Cerebellar nuclear complex (tissue), 1 donor: ENCODE measurements at places on chromosomes 4 and X.

- no peak for DNase-seq
Measured at GRCh38 chrX:38293741-38294140, 33.6 kb downstream of the RPGR start.

DNA sequence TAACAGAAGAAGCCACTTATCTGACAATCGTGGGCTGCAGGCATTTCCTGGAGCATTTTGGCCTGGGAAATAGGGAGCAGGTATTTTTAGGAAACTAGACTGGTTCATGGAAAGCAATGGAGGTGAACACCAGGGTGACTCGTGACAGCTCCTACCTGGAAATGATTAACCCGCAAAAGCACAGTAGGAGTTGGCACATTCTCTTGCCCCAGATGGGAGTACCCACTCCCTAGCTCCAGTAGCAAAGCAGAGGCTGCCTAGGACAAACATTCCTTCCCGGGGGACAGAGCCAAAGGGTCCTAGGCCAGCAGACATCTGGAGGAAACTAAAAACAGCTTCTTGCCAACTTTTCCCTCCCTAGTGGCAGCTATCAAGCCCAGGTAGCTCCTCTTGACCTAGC lies 29.0 kb downstream of the RTL5 start:
- no peak for DNase-seq

DNA sequence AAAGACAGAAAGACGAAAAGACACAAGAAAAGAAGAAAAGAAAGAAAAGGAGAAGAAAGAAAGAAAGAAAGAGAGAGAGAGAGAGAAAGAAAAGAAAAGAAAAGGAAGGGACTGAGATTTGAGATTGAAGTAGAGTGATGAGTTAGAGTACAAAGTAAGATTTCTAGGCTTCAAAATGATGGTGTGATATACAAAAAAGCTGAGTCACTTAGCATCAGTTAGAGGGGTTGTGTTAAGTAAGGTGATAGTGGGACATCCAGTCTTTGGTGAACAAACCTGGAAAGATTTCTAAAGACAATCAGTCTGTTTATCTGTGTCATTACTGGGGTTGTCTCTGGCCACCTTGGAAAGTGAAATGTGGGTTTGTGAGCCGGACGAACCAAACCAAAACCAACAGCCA lies 13.5 kb downstream of the SLC10A6 start:
- DNase-seq = no peak

DNA sequence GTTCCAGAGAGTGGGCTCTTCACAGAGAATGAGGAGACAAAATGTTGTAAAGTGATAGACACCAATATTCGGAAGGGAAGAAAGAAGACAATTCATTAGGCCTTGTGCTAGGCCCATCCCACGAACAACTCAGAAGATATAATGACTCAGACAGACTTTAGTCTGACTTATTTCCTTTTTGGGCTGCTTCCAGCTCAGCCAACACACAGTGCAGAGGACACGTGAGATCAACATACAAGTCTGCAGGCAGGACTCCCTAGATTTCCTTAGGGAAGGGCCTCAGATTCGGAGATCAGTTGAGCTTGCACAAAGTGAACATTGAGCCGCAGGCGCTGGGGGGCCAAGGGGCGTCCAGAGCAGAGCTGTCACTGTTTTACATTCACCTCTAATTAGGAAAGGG lies 290.7 kb upstream of the TENM3 start:
- no peak for DNase-seq

DNA sequence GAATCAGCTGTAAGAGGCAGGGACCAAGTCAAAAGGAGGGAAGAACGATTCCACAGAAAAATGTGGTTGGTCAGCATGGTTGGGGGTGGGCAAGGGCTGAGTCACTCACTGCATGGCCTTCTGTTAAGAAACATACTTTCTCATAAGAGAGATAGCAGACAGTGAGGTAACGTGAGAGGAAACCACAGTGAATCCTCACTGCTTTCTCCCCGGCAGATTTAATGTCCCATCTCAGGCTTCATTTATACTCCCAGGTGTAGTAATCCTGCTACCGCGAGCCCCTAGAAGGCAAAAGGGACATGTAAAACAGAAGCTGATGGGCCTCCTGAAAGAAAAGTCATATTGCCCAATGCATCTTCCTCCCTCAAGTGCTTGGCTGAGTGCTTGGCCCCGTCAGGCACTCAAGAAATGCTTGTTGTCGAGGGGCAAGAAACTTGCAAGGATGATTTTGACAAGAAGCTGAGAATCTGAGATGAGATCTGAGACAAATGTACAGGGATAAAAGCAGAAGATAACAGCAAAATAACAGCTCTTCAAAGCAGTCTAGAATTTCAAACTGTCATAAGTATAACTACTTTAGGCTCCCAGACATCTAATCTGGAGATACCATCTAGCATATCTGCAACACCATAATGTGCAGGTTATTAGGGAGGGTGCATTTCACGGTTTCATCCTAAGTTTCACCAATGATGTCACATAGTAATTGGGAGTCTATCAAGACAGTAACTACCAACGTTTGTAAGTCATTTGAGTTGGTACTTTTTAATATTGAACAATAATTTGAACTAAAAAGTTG lies 40.2 kb downstream of the SH3KBP1 start:
- no peak for DNase-seq

GRCh38 chrX:16386126-16386525 lies 218.8 kb downstream of the MAGEB17 start:
- no peak for DNase-seq

DNA sequence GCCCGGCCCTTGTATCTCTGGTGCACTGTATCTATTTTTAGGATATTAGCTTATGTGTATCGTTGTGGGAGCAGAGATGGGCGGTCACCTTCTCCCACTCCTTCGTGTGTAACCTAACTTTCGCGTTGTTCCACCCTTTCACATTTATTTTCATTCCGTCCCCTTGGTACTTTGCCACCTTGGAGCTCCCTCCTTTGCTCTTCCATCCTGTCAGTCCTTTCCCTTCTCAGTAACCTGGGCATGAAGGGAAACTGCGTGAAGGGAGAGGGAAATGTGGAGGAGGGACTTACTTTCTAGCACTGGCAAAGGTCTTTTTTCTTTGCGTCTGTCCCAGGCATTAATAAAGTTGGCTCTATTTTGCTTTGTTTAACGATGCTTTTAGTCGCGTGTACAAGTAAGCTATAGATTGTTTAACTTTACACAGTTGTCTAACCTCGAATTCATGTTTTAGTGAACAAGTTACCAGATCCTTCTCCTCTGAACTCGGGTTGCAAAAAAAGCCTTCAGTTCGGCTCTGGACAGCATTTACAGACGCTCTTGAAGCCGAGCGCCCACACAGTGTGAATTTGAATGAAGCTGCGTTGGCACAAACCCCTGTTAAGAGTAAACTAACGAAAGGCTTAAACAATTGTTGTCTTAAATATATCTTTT lies 3.9 kb downstream of the PCDH10 start:
- no peak for DNase-seq

DNA sequence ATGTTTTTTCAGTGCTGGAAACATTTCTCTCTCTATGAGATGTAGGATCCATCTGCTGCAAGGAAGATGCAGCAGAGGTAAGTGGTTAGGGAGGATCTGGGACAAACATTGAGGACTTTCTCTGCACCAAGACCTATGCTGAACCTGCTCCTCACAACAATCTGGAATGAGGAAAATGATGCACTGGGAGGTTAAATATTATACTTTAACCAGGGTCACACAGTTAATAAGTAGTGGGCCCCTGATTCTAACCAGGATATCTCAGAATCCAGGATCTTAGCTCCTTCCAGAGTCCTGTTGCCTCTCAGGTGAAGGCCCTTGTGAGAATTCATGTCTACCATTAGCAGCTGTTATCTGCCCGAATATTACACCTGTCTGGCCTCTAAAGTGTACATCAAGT lies 7.0 kb downstream of the CXCL9 start:
- DNase-seq = no peak

DNA sequence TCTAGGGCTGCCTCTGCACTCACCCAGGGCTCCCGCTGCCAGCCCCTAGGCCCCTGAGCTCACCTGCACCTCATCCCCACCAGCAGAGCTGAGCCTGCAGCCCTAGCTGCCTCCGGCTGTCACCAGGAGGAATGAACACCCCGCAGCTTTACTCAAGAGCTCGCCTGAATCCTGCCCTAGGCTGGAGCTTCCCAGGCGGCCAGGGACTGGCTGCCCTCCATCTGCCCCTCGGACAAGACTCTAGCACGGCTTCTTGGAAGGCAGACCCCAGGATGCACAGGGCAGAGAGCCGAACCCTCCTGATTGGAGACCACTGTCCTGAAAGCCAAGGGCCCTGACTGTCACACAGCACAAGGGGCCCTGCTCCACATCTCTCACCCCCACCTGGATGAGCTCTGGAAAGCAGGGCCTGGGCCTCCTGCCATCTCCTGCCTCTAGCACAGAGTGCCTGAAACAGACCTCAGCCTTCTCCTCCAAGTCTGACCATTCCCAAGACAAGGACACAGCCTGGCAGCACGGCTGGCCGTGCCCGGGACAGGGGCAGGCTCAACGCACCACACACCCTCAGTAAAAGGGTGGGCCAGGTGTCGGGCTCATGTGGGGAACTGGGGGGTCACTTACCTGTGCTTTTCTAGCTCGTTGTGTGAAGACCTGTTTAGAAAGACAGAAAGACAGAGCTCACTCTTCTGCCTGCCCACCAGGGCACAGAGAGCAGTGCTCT lies 4.4 kb downstream of the MXD4 start:
- no peak for DNase-seq

DNA sequence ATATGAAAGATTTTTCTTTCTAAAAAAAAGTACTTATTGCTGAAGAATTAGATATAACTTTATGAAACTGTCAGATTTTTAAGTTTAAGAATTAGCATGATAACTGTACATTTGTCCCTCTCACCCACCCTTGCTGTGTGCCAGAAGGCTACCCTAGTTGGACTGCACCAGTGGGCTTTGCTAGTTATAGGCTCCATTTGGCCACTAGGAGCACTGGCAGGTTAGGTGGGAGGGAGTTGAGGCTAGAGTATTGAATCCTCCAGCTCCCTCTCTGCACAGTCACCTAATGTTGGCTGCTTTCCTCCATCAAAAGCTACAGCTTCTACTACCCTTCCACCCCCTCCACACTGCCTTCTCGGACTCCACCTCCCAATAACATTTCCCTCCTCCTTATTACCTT lies 84.2 kb downstream of the TASL start:
- DNase-seq = no peak

DNA sequence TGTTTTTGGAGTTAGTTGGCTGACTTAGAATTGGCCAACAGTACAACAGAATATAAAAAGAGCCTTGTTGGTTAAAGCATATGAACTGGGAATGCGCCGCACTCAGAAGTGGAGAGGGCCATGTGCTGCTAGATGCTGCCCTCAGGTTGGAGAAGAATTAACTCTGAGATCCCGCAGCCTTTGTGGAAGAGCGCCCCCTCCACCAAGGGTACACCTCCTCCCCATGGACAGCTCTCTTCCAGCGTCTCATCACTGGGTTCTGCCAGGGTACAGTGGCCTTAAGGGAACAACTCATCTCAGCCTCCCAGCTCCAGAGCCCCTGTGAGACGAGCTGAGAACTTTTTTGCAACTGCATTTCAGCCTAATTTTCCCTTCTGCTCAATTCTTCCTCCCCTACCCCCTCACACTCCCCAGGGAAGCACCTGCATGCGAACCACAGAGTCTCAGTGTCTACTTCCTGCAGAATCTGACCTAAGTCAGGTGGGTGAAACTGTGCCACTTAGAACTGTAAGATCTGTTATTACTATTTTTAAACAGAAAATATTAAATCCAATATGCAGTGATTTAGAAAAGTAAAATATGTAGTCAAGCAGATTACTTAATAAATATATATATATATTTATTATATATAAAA lies 380.6 kb downstream of the RAB28 start:
- no peak for DNase-seq

- no peak for DNase-seq
Measured at GRCh38 chr4:79697444-79697843, 289.4 kb upstream of the GK2 start.
